ENCODE measurements at places on chromosomes 3 and 15. TPM values are rescaled to one million over a fixed set of nuclear protein-coding genes. Genes with fewer than 3 reads are reported as not detected.

The DLL4 gene
- 33.3 TPM for total RNA-seq

The FBXL22 gene
- total RNA-seq = 0.71 TPM

The ZBBX gene
- total RNA-seq = 0.31 TPM

The PIGZ gene
- total RNA-seq = 5.4 TPM

The GPR156 gene
- total RNA-seq = 0.98 TPM

Measured in sciatic nerve (tissue), 2 donors.